ENCODE measurements at places on chromosomes 12 and 14.

DNA sequence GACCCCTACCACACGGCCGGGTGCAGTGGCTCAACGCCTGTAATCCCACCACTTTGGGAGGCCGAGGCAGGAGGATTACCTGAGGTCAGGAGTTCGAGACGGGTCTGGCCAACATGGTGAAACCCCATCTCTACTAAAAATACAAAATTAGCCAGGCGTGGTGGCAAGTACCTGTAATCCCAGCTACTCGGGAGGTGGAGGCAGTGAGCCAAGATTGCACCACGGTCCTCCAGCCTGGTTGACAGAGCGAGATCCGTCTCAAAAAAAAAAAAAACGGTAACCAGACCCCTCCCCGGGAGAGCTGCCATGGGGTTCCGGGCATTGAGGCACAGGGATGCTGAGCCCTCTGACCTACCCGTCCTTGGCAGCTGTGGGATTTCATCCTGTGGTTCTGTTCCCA, 21.8 kb downstream of the BCL7A start:
- no peak for DNase-seq

GRCh38 chr12:24505366-24506015, 443.4 kb downstream of the BCAT1 start:
- no peak for DNase-seq

DNA sequence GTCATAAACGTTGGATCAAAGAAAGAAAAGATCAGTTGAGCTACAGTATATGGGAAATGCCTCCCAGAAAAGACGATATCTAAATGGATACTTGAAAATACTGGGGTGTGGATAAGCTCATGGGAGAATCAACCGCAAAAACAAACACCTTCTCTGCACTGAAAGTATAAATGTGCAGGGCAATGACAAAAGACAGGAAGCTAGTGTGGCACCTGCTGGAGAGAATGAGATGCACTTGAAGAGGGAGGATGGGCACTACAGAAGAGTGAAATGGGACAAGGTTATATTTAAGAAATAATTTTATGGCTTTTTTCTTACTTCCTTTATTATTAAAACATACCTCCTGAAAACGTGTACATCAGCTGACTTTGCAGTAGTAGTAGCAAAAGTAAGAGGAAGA, 153.7 kb downstream of the PRKD1 start:
- DNase-seq = no peak

DNA sequence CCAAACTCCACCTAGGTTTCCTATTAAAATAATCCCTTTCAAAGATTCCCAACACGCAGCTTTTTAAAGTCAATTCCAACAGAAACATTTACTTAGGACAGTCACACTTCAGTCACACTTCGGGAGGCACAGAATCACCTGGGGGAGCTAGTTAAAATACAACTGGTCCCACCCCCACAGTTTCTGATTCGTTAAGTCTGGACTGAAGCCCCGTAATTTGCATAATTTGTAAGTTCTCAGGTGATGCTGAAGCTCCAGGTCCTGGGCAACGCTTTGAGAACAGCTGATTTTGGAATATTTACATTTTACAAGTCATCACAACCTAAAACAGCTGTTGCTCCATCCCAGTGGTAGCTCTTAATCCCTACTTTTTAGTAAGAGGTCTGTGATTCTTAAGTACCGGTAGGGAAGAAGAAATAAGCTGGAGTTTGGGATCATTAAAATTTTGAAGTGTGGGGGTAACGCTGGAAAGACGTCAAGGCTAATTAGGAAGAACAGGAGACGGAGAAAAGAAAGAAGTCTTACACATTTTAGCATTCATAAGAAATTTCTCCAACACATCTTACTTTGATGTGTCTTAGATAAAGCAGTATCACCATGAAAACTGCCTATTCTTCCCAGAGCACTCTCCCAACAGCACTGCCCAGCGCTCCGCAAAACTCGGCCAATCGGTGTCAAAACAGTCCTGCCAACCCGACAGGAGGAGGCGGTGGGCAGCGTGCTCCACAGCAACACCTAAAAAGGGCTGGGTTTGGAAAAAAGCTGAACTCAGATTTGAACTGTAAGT, 1.1 kb downstream of the IPO8 start:
- DNase-seq = no peak

GRCh38 chr12:53055471-53056266, 5.8 kb downstream of the TNS2 start:
- no peak for DNase-seq

DNA sequence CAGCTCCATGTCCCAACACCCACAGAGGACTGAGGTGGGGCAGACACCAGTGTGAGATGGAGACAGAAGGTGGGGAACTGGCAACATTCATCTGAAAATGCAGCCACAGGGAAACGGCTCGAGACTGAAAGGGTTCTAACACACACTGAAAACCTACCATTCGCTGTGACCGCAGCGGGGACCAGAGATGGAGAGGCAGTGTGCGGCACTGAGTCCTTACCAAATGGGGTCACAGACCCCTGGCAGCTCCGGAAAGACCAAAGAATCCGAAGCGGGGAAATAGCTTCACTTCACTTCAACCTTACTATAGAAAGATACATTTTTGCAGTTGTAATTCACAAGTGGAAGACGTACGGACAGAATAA, 9.6 kb downstream of the BAG5 start:
- no peak for DNase-seq

All from stimulated activated CD4-positive, alpha-beta T cell treated with anti-CD3 and anti-CD28 coated beads, TNF-alpha, amount 100 ng/mL, for 48 hours (primary cell).